ENCODE measurements at places on chromosomes 12 and 14. TPM values are rescaled to one million over a fixed set of nuclear protein-coding genes. Genes with fewer than 3 reads are reported as not detected.

Gene DBX2
- not detected for total RNA-seq

Gene KRT82
- not detected for total RNA-seq

GRCh38 chr14:30064454-30064853 lies 136.8 kb upstream of the PRKD1 start:
- DNase-seq = no peak

Gene SMOC1
- total RNA-seq = 189 TPM

Gene DPY19L2
- total RNA-seq = 23.2 TPM

Gene EML1
- 40.1 TPM for total RNA-seq

DNA sequence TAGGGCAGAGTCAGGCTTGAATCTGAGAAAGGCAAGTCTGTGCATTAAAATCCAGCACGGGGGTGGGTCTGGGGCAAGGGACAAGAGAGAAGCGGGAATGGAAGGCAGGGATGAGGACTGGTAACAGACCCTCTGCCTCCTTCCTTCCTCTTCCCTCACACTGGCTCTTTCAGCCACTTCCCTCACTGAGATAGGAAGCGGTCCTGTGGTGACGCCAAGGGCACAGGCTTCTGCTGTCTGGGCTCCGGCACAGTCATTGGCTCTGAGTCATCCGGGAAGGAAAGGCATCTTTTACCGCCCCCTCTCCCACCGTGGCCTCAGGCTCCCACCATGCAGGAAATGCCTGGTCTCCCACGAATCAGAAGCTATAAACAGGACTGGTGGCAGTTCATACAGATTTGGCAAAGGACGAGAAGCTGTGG lies 70.2 kb downstream of the ETV6 start:
- no peak for DNase-seq

DNA sequence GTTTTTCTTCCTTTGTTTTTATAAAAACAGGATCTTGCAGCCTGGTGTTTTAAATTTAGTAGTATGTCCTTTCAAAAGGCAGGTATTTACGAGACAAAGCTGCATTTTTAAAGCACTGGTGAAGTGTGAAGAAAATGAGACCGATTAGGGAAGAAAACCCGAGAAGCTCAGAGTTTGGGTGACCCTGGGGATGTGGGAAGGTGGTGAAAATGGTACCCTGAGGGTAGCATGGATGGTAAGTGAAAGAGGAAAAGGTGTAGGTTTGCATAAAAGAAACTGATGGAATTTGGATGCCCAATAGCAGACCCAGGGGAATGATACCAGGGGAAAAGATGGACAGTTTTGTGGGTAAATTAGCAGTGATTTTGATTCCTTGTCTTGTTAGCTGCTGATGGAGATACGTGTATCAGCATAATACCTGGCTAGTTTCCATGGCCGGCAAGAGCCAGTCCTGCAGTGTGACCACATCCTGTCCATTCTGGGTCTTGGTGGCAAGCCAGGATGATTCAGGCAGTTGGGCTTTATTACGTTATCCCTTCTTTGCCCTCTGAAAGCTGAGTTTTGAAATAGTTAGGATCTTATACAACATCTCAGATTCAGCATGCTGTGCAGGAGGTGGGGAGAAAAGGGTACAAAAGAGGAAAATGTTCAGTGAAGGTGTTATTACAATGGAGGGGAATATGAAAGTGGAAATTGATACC lies 8.9 kb downstream of the BICD1 start:
- no peak for DNase-seq

GRCh38 chr14:64542836-64543201 lies 2.3 kb downstream of the HSPA2 start:
- DNase-seq = no peak

DNA sequence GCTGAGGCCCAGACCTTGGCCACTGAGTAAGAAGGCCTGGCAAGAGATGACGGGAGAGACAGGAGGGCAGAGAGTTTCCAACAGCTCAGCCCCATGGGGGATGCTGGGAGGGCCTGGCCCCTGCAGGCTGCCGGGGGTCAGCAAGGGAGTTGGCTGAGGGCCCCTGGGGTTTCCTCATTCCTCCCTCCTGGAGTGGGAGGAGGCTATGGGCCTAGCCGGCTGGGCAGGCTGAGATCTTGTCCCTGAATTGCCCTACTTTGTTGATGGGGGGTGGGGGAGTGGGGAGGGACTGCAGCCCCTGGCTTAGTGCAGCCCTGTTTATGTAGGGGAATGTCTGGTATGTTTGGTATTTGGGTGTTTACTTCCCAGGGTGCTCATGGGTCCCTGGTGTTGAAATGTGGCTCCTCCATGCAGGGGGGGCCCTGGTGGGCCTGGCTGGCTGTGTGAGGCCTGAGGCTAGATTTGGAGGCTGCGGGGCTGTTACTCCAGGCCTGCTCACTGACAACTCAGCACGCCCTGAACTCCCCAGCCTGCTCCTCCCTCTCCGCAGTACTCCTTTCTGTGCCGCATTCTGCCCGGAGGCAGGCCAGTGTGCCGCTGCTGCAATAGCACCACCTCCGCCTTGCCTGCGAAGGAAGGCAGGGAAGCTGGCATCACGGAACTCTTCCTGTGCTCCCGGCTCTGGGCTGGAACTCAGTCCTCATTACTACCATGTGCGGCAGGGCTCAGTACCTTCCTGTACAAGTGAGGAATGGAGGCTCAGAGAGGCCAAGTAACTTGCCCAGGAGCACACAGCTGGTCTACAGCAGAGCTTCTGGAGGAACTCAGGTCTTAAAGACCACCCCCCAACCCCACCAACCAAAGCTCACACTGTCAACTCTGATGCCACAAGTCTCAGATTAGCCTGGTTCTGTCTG lies 25.3 kb downstream of the JDP2 start:
- DNase-seq = peak; percentile 36

- no peak for DNase-seq
Measured at GRCh38 chr12:127351481-127352010, 915.4 kb upstream of the TMEM132C start.

- DNase-seq = no peak
Measured at GRCh38 chr12:105982022-105982421, 156.7 kb downstream of the NUAK1 start.

Data from neural crest cell (in vitro differentiated cells).